Neural crest cell (in vitro differentiated cells): ENCODE measurements at places on chromosomes 11 and 22.
A peak's percentile ranks its signal among the peaks of the same experiment; 100 is the strongest.

GRCh38 chr11:26993965-26994457 is at the start of gene FIBIN:
TSS of gene FIBIN (plus strand) at chr11:26994112. CDS start at chr11:26994527, 415 bp downstream.
- DNase-seq: no peak

DNA sequence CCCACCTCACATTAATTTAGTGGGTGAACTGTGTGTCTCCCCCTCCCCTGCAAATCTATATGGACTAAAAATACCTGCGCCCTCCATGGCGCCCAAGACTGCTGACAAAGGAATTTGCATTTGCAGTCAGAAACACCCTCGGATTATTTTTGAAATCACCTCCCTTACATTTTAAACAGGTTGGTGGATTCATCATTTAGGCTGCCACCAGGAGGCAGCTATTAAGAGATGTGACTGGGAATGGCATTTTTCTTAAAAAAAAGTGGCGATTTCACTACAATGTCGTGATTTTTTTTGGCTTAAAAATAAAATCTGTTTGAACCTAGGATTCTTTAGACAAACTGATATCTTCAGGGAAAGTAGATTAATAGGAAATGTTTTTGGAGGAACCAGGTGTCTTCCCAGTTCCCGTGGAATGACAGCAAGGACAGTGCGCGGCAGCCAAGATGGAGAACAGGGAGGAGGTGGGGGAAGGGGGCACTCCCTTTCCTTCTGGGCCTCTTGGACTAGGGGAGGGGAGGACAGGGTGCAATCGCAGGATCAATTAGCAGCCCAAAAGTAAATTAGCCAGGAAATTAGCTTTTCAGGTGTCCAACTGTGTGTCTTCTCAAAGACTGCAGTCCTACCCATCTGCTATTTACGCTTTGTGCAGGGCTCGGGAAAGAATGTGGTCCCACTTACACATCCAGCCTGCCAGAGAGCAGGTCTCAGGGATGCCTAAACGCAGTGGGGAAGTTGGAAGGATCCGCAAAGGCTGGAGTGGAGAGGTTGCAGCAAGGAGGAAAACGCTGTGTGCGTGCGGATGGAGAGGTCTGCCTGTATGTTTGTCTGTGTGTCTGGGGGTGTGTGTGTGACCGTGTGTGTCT is 496.4 kb downstream of the NTM start:
- no peak for DNase-seq

DNA sequence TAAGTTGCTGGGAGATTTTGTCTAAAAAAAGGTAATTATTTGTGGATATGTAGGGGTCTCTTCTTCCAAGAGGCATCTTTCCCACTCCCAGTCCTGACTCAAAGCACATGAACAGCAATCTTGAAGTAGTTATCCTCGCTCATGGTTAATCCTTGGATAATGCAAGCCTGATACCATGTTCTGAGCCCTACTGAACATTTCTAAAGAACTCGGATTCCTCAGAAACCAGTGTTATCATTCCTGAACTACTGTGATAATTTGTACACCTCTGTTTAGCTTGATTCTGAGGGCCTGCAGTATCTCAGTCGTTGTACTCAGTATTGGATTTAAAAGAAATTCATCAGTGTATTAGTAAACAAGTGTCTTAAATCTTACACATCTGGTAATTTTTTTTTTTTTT is 22.3 kb upstream of the RCE1 start:
- DNase-seq: no peak

GRCh38 chr11:4181782-4182721 is 87.5 kb downstream of the RRM1 start:
- peak; percentile 57 for DNase-seq

DNA sequence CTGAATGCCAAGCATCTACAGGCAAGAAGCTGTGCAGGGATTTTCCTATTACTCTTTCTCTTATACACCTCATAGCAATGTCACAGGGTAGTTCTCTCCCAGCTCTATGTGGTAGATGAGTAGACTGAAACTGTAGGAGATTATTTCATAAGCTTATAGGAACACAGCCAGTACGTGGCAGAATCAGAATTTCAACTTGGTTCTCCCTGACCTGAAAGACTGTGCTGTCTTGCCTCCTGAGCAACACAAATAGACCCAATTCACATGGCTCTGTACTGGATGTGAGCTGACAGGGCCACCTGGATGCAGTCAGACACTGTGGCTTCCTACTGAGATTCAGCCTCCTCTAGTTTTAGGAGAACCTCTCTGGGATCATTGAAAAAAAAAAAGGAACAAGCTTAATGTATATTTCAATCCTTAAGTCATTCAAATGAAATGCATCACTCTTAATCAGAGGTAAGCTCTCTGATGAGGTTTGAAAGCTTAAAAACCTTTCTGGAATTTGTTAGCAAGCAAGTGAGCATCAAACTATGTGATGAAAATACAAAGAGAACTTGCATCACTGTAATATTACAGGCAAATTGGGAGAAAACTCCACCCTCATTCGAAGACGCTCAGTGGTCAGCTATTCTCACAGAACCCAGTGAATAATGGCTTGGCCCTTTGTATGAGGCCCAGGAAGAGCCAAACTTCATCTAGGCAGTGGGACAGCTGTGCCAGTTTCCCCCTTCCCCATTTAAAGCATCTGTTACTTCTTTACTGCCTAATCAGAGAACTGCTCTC is 1039.3 kb downstream of the NTM start:
- no peak for DNase-seq

DNA sequence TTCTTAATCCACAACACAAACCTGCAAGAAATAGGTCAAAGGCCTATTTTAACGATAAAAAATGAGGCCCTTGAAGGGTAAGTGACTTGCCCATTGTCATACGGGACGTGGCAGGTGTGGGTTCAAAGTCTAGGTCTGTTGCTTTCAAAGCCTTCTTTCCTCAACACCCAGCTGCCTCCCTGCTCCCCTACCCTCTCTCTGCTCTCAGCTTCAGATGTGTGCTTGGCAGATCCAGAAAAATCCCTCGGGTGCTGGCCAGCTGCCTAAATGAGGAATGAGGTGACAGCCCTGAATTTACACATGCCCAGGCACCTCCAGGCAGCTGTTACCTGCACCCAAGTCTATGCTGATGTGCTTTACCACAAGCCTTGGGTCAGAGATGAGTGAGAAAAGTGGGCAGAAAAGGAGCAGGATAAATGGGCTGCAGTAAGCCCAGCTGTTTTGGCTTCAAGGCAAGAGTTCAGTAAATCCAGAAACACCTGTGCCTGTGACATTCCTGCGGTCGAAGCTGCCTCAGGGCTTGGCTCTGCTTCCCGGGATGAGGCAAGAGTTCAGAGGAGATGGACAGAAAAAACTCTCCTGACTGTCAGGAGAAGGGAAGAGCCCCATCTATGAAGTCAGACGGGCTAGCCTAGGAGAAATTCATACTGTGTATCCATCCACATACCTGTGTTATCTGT is 49.9 kb upstream of the LDLRAD3 start:
- DNase-seq: no peak

GRCh38 chr11:113281052-113281725 is 33.2 kb upstream of the TTC12 start:
- DNase-seq: no peak
